Stimulated activated CD8-positive, alpha-beta memory T cell treated with anti-CD3 and anti-CD28 coated beads, Interleukin-7, amount 100 ng/mL, for 1 hour (primary cell): ENCODE measurements at places on chromosomes 6 and 20.

DNA sequence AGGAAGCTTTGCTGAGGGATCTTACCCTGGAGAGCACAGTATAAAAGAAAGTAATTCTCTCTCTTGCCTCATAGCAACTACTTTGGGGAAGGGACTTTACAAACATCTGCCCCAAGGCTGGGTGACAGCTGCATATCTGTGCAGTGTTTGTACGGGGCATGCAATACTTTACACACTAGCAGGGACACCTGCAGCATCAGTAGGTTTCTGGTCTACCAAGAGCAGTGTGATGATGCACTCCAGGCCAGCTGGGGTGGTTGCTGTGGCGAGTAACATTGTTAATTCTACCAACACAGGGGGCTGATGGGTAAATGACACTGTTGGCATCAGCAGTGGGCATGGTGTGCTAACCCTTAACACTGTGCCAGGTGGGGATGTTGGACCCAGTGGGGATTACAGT is 48.0 kb downstream of the ADTRP start:
- no peak for DNase-seq

GRCh38 chr20:62787866-62788265 is 8.4 kb upstream of the MRGBP start:
- no peak for DNase-seq

GRCh38 chr6:116556814-116557415 is 3.4 kb downstream of the CALHM4 start:
- no peak for DNase-seq

DNA sequence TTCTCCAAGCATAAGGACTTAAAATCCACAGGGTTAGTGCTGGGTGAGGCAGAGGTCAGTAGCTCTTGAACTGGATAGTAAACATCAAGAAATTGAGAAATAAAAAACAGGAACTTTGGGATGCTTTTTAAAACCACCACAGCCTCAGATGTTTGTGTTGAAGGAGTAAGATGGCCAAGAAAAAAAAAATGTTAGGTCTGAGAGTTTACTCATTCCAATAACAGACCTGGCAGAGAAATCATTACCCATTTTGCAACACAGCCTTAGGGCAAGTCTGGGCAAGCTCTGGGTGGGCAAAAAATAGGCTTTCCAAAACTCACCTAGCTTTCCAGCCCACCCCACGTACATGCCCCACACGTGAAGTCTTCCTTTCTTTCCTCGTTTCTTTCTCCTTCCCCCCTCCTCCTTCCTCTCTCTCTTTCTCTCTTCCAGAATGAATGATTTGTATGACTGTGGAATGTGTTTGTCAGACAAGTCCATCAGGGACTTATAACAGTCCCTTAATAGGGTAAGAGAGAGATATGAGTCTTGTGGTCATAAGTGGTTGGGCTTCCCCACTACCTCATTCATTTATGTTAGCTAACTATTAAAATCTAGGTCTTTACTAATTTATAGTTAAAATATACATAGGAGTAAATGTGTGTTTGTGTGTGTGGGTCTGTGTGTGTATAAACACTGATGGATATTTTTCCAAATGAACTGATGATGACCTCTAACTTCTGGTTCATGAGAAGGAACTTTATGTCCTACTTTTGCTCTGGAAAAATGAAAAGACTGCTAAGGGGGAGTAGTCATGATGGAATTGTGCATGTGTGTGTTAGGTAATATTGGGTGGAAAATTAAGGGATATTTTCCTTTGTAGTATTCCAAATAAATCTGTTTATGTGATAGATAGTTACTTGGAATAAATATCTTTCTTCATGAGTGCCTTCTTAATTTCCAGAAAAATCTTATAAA is 18.0 kb upstream of the DSE start:
- no peak for DNase-seq

DNA sequence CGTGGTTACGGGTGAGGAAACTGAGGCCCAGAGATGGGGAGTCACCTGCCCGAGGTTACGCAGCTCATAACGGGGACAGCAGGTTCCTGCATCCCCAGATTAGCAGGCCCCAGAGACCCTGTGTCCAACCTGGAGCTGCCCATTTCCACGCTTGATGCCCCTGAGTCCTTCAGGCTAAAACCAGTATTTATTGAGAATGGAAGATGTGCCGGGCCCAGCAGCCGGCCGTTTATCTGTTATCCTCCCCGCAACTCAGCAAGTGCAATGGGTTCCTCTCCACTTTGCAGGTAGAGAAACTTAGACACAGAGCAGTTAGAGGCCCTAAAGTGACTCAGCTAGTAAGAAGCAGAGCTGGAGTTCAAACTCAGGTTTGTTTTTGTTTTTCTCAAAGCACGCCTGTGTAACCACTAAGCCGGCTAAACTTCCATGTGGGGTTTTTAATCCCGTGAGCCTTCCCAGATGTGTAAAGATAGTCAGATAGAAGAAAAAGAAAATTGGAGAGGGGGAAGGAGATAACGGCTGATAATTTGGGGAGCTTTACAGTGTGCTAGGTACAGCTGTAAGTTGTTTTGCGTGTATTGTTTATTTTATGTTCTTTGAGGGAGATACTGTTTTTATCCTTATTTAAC is 775 bp downstream of the PFDN4 start:
- no peak for DNase-seq

DNA sequence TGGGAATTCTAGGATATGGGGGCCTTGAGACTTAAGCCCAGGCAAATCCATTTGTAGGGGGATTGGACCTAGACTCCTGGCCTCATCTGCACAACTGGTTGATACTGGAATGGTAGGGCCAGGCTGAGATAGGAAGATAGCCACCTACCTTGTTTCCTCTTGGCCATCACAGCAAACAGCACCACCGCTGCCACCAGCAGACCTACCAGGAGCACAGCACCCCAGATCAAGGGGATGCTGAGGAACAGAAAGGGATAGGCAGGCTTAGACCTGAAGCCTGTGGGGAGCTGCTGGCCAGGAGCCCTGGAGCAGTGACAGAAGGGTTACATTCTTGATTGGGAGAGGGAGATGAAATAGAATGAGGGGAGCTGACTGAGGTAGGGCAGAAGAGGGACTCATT is 3.5 kb downstream of the TREML1 start:
- DNase-seq, result no peak

DNA sequence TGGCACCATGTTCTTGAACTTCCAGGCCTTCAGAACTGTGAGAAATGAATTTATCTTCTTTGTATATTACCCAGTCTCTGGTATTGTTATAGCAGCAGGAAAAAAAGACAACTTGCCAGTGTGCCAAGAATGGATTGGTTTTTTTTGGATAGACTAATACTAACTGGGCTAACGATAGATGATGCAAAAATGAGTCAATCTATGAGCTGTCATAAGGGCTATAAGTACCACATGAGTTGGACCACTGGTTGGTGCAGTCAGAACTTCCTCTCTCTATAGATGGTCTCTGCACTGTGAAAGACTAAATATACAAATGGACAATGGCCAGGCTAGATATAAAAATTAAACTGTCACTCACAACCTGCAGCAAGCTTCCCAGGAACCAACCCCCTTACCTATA is 87.6 kb upstream of the COL21A1 start:
- DNase-seq, result no peak

- no peak for DNase-seq
Measured at GRCh38 chr6:151052021-151052646, 186.6 kb downstream of the MTHFD1L start.

GRCh38 chr6:82264824-82265223 is 17.3 kb upstream of the IBTK start:
- DNase-seq, result no peak

GRCh38 chr6:45450831-45451230 is 73.1 kb upstream of the SUPT3H start:
- DNase-seq, result no peak

- no peak for DNase-seq
Measured at GRCh38 chr20:43372051-43372450, 85.6 kb upstream of the SRSF6 start.

- no peak for DNase-seq
Measured at GRCh38 chr6:105728995-105729394, 326.1 kb upstream of the PREP start.

DNA sequence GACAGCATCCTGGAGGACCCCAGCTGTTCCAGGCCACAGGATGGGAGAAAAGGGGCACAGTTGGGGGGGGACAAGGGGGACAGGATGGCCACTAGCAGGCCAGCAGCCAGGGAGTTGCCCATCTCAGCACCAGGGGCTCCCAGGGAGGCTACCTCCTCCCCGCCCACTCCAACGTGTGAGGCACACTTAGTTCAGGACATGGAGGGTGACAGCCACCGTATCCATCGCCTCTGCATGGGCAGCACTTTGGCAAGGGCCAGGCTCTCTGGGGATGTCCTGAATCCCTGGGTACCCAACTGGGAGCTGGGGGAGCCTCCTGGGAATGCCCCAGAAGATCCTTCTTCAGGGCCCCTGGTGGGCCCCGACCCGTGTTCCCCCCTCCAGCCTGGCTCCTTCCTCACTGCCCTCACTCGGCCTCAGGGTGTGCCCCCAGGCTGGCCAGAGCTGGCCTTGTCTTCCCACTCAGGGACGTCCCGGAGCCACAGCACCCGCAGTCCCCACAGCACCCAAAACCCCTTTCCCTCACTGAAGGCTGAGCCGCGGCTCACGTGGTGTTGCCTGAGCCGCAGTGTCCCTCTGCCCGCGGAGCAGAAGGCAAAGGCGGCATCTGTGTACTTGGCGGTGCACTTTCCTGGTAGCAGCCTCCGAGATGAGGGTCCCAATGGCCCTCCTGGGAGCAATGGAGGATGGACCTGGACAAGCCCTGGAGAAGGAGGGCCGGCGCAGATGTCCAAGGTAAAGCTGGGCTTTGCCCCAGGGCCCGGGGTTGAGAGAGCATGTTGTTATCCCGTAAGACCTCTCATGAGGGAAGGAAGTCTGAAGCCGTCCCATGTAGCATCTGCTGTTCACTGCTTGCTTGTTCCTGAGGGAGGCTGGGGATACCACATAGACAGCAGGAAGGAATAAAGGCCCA is 30.7 kb downstream of the ZNF831 start:
- DNase-seq, result no peak

DNA sequence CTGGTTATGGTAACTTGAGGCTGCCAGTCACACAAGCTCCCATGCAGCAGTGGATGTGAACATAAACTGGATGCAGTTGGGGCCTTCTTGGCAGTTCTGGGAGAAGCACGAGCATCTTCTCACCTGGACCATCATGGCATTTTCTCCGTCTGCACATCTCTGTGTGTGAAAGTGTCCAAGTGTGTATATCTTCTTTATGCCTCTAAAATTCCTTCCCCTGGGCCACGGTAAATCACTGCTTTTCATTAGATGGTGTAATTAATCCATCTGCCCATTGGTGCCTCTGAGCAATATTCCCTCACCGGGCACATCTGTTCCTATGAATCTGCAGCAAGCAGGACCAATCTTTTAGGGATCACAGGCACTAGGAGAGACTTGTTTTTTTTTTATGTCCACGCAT is 138.0 kb downstream of the MAP3K7 start:
- no peak for DNase-seq

DNA sequence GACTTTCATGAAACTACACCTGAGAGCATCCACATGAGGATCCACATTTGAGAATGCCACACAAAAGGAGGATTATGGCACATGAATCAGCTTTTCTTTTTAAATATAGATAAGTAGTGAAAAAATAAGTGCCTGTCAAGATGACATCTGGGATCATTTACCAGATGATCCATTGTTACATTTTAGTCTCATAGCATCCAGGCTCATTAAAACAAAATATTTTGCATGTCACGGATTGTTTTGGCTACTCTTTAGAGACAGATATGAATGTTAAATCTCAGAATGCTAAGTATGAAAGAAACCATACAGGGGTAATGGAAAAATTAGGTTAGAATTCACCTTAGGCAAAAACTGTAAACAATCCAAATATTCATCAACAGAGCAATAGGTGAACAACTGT is 66.7 kb downstream of the MYO6 start:
- no peak for DNase-seq

DNA sequence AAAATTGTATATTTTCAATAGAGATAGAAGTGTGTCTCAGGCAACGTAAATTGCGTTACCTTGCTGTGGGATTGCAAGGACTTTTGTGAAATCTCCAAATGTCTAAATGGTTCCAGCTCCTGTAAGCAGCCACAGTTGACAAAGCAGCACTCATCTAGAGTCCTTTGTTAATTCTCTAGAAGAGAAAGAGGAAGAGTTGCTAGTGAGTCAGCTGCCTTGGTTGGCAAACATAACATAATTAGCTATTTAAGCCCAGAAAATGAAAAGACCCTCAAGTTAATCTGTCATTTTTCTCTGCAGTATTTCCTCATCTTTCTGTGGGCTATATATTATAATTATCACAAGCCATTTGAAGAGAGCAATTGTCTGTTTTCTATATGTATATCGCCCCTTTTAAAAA is 66.4 kb upstream of the FABP7 start:
- no peak for DNase-seq

DNA sequence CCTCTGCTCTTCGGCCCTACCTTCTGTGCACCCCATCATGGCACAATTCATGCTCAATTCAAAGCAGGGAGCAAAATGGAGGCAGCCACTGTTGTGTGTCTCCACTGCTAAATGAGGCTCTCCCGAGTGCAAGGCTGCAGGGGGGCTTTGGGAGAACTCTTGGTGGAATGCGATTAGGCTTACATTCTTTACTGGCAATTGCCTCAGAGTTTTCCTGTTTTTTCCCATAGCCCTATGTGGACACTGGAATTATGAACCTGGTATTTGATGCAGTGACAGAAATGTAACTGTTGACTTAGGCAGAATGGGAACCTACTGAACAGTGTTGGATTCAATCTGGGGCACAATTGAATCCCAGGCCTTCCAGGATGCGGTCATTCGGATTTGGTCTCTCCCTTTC is 187.9 kb upstream of the GMDS start:
- DNase-seq, result no peak

DNA sequence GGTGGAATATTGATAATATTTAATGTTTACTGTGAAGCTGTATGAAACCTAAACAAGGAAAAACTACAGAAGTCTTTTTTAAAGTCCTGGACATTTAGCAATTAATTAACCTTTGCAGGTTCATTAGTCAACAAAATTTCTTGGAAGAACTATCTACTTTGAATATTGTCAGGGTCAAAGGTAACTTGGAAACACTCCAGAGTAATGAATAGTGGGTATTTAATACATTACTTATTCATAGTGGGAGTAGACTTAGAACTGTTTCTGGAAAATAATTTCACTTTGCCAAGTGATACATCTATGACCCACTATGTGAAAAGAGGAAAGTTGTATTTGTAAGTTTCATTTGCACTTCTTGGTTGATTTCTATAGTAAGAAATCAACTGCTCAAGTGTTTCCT is 319.1 kb downstream of the TFAP2B start:
- no peak for DNase-seq

GRCh38 chr6:55621993-55622392 is 43.0 kb upstream of the HMGCLL1 start:
- DNase-seq, result no peak

GRCh38 chr6:44049989-44050871 is 77.0 kb downstream of the MRPL14 start:
- DNase-seq, result no peak

DNA sequence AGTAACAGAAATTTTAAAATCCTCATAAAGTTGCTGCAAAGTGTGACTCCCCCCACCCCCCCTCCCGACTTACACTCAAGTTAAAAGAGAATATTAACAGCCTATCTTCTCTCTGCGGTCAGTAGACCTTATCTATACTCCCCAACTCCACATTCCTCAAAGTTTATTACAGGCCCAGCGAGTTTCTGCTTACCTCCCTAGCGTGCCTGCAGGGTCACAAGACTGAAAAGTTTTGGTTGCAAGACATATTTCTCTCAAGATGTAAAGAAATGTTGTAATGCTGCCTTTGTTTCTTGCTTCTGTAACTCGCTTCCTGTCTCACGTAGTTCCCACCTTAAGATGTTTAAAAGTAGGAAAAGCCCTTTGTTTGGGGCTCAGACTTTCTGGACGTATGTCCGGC is 699.6 kb downstream of the PHF3 start:
- no peak for DNase-seq
